ENCODE measurements at places on chromosomes 2 and 18.

DNA sequence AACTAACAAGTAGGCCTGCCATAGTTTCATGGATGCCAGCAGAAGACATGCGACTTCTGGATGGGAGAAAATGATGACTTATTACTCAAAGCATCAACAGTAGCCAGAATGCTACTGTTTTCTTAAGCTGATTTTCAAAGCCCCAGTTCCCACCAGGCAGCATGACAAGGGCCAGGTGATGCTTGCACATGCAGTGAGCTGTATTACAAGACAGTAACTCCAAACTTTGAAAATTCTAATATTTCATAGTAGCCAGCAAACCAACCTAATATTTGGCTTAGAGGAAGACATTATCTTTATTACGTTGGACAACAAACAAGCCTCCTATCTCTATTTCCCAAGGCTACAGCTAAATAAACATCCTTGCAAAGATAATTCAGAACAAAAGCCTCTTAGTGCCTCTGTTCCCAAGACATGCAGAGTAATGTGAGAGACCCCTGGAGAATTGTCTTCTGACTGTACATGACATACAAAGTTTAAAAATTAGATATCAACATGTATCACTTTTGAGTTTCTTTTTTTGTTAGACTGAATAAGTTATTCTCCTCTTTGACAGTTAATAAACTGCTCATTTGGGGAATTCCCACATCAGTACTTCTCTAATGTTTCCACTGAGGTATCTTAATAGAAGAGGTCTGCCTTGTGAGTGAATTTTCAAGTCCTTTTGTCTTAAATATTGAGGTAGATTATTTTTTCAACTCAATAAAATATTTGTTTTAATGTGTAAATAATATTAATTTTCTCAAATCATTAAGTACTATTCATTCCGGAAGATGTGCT is 367.6 kb upstream of the CWC22 start:
- no peak for DNase-seq

DNA sequence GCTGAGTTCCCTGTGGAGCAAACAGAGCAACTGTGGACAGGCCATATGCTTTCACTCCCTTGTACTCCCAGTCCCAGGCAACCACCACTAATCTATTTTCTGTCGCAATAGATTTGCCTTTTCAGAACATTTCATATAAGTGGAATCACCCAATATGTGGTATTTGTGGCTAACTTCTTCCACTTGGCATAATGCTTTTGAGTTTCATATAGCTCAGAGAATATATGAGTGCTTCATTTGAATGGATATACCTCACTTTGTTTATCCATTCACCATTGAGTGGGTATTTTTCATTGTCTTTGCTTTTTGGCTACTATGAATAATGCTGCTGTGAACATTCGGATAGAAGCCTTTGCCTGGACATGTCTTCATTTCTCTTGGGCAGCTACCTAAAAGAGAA is 151.9 kb downstream of the CERS6 start:
- no peak for DNase-seq

DNA sequence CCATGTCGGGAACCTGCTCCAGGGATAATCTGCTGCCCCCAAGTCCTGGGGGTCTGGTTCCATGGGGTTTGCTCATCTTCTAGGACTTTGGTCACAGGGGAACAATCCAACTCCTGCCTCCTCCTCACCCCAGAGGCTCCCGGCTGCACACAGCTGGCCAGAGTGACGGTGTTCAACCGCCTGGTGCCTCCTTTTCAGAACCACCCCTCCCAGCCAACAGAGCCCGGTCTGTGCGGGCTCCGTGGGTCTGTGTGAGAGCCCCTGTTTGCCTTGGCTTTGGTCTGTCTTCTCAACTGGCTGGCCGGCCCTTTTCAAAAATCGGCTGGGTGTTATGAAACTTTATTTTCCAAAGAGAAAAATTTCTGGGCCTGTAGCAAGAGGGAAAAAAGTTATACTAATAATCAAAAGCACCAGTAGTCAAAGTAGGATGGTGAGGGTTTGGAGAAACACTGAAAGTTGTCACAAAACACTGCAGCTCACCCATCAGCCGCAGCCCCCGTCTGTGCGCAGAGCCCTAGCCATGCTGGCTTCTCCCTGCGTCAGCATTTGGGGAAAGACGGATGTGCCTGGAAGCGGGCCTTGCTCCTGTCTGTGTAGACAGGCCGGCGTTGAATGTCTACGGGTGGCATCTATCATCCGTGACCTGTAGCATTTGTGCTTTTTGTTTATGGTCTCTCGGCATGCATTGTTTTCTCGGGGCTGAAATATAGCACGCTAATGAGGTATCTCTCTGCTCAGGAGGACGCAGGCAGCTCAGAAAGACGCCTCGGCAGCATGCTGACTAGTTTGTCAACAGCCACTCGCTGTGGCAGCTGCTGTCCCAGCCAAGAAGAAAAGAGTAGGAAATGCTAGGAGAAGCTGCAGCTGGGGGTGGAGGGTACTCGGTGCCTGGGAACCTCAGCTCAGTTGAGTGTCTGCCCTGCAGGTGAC is 138.6 kb downstream of the GLI2 start:
- no peak for DNase-seq

- DNase-seq, result no peak
Observed at GRCh38 chr2:128260239-128261138, 58.2 kb downstream of the HS6ST1 start.

DNA sequence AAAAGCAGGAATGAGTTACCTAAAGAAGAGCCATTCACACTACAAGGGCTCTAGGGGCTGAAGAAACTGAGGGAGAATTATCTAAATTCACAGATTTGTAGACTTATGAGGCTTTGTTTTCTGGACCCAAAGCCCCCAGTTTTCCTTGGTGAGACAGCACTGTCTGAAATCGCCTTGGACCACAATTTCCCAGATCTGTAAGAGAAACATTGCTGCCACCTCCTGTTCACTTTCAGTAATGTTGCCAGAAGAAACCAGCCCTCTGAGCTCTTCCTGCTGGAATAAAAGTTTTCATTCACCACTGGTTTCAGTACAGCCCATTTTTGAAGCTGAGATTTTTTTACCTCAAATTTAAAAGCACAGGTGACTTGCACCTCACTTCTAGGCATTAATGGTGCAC is 169.2 kb downstream of the CDH20 start:
- DNase-seq, result no peak

DNA sequence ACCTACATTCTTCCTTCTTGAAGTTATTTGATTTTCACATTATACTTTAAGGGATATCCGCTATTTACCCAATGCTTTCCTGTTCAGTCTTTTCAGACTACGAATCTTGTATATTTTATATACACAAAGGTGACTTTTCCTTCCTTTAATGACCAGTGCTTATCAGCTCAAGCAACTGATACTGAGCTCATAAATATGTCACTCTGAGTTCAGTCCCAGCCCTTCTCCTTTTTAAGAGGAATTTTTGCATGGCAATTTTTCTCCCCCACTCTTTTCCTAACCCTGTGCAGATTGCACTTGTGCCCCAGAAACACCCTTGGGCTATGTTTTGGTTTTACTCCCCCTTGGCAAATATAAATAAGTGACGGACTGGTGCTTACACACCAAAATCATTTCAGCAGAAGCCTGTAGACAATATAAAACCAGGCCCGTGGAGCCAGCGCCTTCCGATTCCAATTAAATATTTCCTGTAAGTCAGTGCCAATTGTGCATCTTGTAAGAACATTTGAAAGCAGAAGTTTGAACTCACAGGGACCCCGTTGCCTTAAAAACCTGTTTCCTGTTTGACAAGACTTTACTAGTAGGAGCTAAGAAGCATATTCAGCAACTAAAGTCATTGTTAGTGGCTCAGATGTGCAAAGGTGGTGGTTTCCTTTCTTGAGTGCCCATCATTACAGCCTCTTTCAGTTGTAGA is 66.3 kb upstream of the GATA6 start:
- no peak for DNase-seq

DNA sequence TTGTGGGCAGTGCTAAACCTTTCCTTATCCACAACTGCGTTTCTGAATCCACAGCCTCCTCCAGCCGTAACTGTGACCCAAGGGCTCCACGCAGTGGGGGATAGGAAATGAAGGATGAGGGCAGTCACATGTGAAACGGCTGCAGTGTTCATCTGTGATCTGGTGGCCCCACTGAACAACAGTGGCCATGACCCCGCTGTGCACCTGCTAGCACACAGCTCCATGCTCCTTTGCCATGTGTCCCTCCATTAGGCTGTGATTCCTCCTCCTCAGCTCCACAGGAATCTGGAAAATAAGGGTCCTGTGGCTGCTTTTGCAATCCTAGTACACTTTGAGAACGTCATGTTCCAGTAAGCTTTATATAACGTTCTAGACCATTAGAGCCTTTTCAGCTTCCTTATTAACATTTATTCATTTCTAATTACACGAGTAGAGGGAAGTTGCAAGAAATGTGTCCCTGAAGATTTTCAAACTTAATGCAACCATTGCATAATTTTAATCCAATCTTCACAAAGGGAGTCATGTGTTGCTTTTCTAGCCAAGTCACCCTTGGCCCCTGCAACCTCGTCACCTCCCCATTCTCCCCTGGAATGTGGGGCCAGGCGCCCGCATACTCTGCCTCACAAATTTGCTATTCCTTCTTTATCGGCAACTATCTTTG is 7.1 kb upstream of the NAPG start:
- no peak for DNase-seq
